ENCODE measurements at places on chromosomes 12 and 14. TPM values are rescaled to one million over a fixed set of nuclear protein-coding genes. Genes with fewer than 3 reads are reported as not detected.

DNA sequence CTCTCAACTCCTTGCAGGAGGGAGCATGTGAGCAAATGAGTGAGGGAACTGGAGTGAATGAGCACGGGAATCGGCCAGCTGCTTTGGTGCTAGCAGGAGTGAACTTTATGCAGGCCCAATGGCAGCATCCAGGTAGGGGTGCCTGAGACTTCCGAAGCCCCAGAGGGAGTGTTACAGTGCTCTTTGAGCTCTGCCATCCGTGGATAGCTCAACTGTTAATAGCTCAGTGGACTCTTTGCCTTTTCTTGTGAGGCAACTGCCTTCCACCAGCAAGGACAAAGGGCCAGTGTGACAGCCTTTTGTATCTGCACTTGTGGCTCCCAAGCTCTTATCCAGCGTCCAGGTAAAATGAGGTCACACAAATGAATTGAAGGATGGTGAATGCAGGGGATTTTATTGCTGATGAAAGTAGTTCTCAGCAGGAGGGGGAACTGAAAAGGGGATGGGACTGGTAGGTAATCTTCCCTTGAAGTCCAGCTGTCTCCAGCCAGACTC, 12.9 kb downstream of the CREBL2 start:
- no peak for DNase-seq

GRCh38 chr14:84527706-84528105, 1002.2 kb upstream of the FLRT2 start:
- no peak for DNase-seq

- DNase-seq, result peak; percentile 84
These were observed 583.5 kb upstream of the ATP2B1 start for GRCh38 chr12:90292183-90292582.

Gene SIX6
- not detected for total RNA-seq
